ENCODE measurements at places on chromosomes 2 and 18.
A peak's percentile ranks its signal among the peaks of the same experiment; 100 is the strongest.

DNA sequence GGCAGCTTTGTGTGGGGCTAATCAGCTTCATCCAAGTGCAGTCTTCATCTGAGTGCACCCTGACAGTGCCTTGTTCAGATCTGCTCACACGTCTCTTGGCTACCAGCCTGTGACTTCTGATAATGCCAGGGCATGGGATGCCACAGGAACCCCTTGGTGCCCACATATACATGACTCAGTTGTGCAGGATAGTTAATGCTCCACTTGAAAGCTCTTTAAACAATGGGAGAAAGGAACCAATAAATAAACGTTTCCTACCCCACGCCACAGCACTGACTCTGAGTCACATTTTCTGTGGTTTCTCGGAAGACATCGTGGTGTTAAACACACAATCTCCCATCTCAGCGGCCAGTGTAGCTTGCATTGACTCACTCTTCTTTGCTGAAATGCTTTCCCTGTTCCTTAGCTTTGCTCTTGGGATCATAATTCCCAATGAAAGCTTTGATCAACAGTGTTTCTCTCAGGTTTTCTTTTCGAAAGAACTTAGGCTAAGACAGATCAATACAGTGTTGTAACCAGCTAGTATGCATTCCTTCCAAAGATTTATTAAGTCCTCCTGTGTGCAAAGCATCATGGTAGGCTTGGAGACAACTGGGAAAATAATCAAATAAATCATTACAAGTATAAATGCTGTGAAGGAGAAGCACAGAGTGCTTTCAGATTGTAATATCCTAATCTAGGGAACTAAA is 142.0 kb downstream of the COPS8 start:
- peak; percentile 20 for DNase-seq
- H3K27ac ChIP-seq, result no peak overlapping the region
- no peak overlapping the region for H3K4me3 ChIP-seq
- no peaks in the 10 kb centered on the region for H3K36me3 ChIP-seq
- H3K27me3 ChIP-seq, result peaks cover 17% of the 10 kb centered on the region
- peaks cover 6% of the 10 kb centered on the region for H3K4me1 ChIP-seq

- H3K4me3 ChIP-seq, result no peak overlapping the region
- peaks cover 15% of the 10 kb centered on the region for H3K4me1 ChIP-seq
- H3K27ac ChIP-seq, result no peak overlapping the region
- H3K27me3 ChIP-seq, result peaks cover 7% of the 10 kb centered on the region
- H3K36me3 ChIP-seq, result no peaks in the 10 kb centered on the region
These were observed 35.5 kb downstream of the TMEFF2 start for GRCh38 chr2:192159208-192159607.

GRCh38 chr2:108454440-108454839 is 5.4 kb downstream of the GCC2 start:
- H3K4me1 ChIP-seq, result peaks cover 35% of the 10 kb centered on the region
- no peaks in the 10 kb centered on the region for H3K27me3 ChIP-seq
- no peak overlapping the region for H3K4me3 ChIP-seq
- no peak overlapping the region for H3K27ac ChIP-seq

GRCh38 chr18:70428439-70428838 is 139.6 kb downstream of the SOCS6 start:
- peaks cover 12% of the 10 kb centered on the region for H3K4me1 ChIP-seq
- no peak overlapping the region for H3K27ac ChIP-seq
- no peak for DNase-seq
- H3K27me3 ChIP-seq, result peaks cover 10% of the 10 kb centered on the region
- no peaks in the 10 kb centered on the region for H3K36me3 ChIP-seq

GRCh38 chr2:240507060-240507777 is 50.6 kb downstream of the ANKMY1 start:
- no peak overlapping the region for H3K4me3 ChIP-seq
- H3K27me3 ChIP-seq, result no peaks in the 10 kb centered on the region
- no peak overlapping the region for H3K27ac ChIP-seq
- H3K4me1 ChIP-seq, result no peaks in the 10 kb centered on the region
- H3K36me3 ChIP-seq, result no peaks in the 10 kb centered on the region
- no peak for DNase-seq

- H3K4me1 ChIP-seq, result no peaks in the 10 kb centered on the region
- DNase-seq, result no peak
- H3K36me3 ChIP-seq, result no peaks in the 10 kb centered on the region
- no peak overlapping the region for H3K4me3 ChIP-seq
These were observed 1399.8 kb upstream of the ACVR2A start for GRCh38 chr2:146444987-146445386.

- no peak overlapping the region for H3K27ac ChIP-seq
- no peak overlapping the region for H3K4me3 ChIP-seq
- H3K27me3 ChIP-seq, result peaks cover 32% of the 10 kb centered on the region
- H3K36me3 ChIP-seq, result no peaks in the 10 kb centered on the region
- no peak for DNase-seq
These were observed 109.9 kb downstream of the LYPD6B start for GRCh38 chr2:149148194-149149006.

All from activated CD4-positive, alpha-beta memory T cell treated with anti-CD3 and anti-CD28 coated beads, Interleukin-2, amount 10 ng/mL, durations not matched to agents 7 days and 5 days (primary cell).